ENCODE measurements at places on chromosomes 16 and 17.

DNA sequence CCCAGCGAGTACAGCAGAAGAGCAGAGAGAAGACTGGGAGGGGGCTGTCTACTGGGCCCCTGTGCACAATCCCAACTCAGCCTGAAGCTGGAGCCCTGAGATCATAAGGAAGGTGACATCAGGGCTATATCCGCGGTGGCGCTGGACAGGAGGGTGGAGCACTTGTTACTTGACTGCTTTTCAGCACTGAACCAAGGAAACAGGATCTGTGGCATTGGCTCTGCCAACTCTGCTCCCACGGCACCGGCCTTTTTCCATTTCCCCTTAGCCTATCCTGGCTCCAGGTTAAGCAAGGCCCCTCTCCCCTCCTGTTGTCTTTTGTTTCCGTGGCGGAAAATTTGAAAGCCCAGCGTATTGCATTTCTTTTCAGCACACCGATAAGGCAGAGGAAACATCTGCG lies 125.0 kb upstream of the IRX3 start:
- DNase-seq = no peak

- no peak for DNase-seq
Measured at GRCh38 chr17:72782985-72783701, 309.3 kb downstream of the SLC39A11 start.

DNA sequence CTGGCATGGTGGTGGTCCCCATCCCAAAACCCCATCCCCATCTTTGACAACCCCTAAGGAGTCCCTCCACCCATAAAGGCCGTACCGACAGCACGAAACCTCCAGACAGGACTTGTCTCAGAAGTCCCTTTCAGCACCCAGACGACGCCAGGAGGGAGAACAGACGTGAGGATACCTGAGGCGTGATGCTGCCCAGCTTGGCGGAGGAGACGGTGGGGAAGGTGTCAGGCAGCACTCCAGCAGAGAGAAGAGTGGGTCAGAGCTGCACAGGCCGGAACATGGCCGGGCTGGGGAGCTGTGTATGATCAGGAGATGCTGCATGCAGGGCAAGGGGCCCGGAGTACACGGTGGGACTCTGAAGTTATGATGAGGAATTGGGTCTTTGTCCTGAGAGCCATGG lies 244.2 kb downstream of the GSG1L start:
- no peak for DNase-seq

- no peak for DNase-seq
Measured at GRCh38 chr16:12211870-12212690, 235.5 kb downstream of the SNX29 start.

- DNase-seq = peak; percentile 62
Measured at GRCh38 chr17:76527430-76528111, 9.9 kb downstream of the CYGB start.

GRCh38 chr16:86285938-86286921 lies 224.1 kb upstream of the FOXF1 start:
- no peak for DNase-seq

DNA sequence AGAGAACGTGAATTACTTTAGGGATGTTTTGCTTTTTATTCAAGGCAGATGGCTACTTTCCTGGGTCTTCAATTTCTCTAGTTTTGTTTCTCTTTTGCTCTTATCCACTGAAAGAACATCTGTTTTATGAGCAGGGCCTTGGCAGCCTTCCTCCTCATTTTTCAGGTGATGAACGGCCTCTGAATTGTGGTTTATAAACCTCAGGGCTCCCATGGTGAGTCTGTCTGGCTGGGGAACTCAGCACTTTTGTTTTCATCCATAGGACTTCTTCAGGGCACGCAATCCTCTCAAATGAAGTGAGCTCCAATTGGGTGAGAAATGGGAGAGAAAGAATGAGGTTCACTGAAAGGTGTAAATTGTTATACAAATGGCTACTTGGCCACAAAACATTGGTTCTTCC lies 186.4 kb upstream of the ERCC4 start:
- DNase-seq = no peak

GRCh38 chr17:40518401-40519088 lies 17.1 kb upstream of the TNS4 start:
- no peak for DNase-seq

DNA sequence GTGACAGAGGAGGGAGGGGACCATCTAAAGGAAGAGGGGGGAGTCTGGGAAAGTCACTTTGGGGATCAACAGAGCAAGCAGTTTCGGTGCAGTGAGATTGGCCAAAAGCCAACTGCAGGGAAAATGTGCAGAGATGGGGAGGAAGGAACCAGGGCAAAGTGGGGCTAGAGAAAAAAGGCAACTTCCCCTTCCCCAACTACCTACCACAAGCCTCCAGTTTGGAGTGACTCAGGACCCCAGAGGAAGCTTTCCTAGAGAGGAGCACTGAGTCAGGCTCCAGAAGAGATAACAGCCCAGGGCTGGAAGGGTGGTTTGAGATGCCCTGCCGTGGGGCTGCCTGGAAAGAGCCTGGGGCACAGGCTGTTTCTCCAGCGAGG lies 6.9 kb upstream of the CD300LD start:
- no peak for DNase-seq

DNA sequence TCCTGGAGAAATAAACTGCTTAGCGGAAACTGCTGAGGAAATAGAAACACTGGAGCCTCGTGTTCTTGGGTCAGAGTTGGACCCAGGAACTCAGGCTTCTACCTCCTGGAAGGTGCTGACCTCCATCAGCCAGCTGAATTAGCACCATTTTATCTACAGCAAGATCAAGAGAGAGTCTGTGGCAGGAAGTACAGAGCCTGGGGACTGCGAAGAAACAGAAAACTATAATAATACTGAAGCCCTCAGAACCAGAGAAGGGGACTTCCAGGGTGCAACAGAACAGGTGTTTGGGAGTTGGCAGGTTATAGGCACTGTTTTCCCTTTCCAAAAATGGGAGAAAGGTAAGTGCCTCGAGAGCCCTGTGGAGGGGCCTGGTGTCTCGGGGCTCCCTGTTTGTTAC lies 379.7 kb downstream of the CA10 start:
- DNase-seq = no peak

DNA sequence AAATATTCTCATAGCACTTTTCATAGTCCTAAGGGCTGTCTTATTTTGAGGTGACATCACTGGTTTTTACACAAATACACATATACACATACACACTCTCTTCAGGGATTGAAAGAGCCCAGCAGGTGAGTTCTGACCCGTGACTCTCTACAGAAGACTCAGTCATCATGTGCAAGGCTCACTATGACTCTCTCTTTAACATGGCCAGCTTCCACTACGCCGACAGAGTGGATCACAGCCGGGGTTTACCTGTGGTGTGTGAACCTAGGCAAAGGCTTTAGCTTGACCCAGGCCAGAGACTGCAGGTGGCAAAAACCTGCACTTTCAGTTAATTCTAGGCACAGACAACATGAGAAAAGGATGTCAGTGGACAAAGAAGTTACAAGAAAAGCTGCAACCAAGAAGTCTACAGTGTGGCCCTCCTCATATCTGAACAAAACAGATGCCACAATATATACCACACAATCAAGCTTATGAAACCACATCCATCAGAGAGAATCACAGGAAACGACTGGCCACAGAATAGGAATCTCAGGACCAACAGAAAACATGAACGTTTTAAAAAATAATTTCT lies 56.5 kb downstream of the CYTH1 start:
- DNase-seq = no peak

- DNase-seq = no peak
Measured at GRCh38 chr17:43396491-43397060, 2.2 kb upstream of the ARL4D start.

Data from nephron progenitor cell (in vitro differentiated cells).